ENCODE measurements at places on chromosomes 16 and 17.

DNA sequence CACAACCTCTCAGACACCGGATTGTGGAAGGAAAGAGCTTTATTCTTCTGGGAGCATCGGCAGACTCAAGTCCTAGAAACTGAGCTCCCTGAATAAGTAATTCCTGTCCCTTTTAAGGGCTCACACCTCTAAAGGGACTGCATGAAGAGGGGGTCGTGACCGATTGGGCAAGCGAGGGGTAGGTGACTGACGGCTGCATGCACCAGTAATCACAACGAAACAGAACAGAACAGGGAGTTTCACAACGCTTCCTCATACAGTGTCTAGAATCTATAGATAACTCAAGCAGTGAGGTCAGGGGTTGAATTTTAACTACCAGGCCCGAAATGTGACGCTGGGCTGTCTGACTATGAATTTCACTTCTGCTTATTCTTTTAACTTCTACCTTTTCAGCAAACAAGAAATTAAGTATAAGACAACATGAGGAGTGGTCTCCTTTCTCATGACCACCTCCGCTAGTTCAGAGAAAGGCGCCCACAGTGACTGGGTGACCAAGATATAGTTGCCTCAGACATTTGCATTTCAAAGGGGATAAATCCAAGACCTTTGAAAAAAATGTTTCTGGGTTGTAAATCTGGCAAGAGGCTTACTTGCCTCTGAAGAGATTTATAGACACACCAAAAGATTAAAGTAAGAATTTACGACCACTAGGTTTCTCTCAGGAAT lies 88.4 kb upstream of the ATF7IP2 start:
- H3K4me3 ChIP-seq, result no peak overlapping the region
- no peak overlapping the region for H3K27ac ChIP-seq
- H3K4me1 ChIP-seq, result no peaks in the 10 kb centered on the region
- no peaks in the 10 kb centered on the region for H3K27me3 ChIP-seq
- DNase-seq, result no peak

GRCh38 chr17:37743875-37744632 lies 805 bp downstream of the HNF1B start:
- no peak for DNase-seq
- no peaks in the 10 kb centered on the region for H3K36me3 ChIP-seq
- no peak overlapping the region for H3K27ac ChIP-seq

GRCh38 chr16:48597563-48598387 lies 12.2 kb downstream of the N4BP1 start:
- DNase-seq, result peak; percentile 36
- H3K4me3 ChIP-seq, result no peak overlapping the region
- no peaks in the 10 kb centered on the region for H3K36me3 ChIP-seq
- no peaks in the 10 kb centered on the region for H3K27me3 ChIP-seq

DNA sequence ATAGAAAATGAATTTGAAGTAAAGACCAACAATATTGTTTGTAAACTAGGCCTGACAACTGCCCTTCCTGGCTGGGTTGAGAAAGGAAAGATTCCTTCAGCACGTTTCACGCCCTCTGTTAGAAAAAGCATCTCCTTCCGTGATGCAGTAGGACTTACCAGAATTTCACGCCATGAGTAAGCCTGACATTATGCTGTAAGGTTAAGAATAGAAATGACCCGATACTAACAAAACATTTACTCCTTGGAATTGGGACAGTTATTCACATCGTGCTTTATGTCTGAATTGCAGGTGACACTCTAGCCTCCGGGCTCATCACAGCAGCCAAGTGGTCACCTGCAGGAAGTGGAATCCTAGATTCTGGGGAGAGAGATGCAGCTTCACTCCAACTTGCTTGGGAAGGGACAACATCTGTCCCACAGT lies 17.5 kb downstream of the MARCHF10 start:
- H3K4me3 ChIP-seq, result peak overlapping the region; percentile 6
- H3K27me3 ChIP-seq, result no peaks in the 10 kb centered on the region
- peak; percentile 84 for DNase-seq
- peaks cover 15% of the 10 kb centered on the region for H3K4me1 ChIP-seq

DNA sequence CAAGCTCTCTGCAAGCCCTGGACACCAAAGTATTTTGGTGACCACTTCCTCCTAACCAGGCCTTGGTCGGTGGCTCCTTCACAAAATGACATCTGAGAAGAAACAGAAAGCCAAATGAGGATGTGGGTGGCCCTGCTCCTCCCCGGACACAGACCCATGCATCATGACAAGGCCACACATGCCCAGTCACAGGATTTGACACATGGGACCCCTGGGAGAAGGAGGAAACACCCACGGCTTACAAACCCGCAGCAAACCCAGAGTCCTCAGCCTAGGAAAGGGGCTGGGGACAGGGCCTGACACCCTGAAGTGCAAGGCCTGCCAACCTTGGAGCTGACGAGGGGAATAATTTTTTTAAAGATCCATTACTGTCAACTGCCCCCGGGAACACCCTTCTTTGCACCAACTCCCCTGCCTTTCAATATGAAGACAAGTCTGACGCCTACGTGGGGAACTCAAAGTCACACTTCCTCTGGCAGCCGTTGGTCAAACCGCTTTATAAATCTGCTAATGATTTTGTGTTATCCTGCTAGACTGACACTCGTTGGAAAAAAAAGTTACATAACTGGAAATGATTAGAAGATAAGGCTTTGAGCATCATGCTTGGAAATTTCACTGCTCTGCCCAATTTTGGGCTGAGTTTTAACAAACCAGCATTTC lies 41.3 kb downstream of the GAS7 start:
- H3K36me3 ChIP-seq, result no peaks in the 10 kb centered on the region
- no peak overlapping the region for H3K4me3 ChIP-seq
- DNase-seq, result no peak
- no peaks in the 10 kb centered on the region for H3K27me3 ChIP-seq
- H3K4me1 ChIP-seq, result no peaks in the 10 kb centered on the region
- H3K27ac ChIP-seq, result no peak overlapping the region
